ENCODE measurements at places on chromosomes 5 and 9.

DNA sequence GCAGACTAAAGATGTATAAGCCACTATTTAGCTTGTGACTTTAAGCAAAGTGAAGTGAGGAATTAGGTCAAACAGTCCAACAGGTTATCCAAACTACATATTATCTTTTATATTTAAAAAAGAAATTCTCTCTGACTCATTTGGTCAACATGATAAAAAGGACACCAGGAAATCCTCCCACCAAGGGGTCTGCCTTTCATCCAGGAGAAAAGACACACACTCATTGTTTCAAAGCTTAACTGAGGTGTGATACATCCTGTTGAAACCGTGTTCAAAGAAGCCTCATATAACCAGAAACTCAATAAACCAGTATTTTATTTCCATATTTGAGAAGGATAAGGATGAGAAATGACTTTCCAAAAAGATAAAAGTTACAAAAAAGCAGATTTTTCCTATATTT lies 417.1 kb downstream of the HCN1 start:
- no peak for DNase-seq

DNA sequence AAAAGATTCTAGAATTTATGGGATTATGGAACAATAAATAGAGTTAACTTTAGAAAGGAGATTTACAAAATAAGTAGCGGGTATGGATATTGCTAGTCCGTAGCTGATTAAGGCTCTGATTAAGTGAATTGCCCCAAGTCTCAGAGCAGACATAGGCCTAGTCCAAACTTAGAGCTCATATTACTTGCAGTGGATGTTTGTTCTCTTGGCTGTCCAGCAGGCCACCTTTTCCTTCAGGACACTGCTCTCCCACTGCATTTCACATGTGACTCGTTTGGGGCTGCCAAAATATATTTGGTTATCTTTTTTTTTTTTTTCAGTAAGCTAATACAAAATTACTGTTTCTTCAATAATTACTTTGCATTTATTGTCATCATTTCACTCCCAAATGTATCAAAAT lies 76.6 kb downstream of the ARRDC3 start:
- no peak for DNase-seq

DNA sequence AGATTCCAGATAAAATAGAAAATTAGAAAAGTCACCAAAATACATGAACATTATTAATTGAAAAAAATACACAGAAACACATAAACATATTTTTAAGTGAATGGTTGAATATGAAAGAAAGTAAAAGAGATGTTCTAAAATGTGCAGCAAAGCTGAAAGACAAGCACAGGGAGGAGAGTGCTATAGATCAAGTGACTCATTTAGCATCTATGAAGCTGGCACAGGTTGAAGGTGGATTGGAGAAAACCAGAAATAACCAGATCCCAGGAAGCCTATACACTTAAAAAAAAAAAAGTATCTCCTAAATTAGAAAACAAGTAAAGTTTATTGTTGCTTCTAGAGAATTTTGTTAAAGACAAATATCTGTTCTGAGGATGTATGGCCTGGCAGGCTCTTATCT lies 338.9 kb downstream of the CDH12 start:
- no peak for DNase-seq

GRCh38 chr5:147388184-147389108 lies 121.4 kb downstream of the DPYSL3 start:
- DNase-seq = no peak

GRCh38 chr5:74535926-74536325 lies 104.6 kb downstream of the ENC1 start:
- DNase-seq = no peak

GRCh38 chr5:18772475-18772874 lies 1138.2 kb downstream of the TAF11L14 start:
- DNase-seq = no peak

- peak; percentile 22 for DNase-seq
Measured at GRCh38 chr9:36748322-36748899, 175.7 kb downstream of the MELK start.

DNA sequence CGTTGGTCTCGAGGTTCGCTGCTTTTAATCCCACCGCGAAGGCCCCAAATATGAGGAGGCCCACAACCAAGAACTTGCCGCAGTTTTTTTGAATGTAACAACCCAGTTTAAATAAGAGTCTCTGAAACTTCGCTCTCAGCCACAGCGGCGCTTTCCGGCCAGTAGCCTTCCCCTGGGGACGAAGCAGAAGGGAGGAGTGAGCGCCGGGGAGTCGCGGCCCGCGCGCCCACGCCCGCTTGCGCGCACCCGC lies 10.4 kb downstream of the PTCH1 start:
- DNase-seq = no peak

GRCh38 chr9:94656200-94656599 lies 16.9 kb upstream of the FBP1 start:
- no peak for DNase-seq

DNA sequence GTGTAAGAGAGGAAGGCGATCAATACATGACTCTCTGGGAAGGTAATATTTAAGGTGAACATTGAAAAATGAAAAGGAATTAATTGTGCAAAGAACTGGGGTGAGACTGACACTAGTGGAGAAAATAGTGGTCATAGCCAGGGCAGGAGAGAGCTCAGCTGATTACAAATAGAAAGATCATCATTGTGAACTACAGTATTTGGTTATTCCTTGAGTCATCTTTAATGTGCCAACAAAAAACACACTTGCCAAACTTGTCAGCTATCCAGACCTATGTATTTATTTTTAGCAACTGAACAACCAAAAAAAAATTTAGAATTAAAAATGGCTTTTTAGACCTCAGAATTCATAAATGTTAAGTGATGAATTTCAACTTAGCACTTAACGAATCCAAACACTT lies 749.8 kb upstream of the CDH9 start:
- DNase-seq = no peak

DNA sequence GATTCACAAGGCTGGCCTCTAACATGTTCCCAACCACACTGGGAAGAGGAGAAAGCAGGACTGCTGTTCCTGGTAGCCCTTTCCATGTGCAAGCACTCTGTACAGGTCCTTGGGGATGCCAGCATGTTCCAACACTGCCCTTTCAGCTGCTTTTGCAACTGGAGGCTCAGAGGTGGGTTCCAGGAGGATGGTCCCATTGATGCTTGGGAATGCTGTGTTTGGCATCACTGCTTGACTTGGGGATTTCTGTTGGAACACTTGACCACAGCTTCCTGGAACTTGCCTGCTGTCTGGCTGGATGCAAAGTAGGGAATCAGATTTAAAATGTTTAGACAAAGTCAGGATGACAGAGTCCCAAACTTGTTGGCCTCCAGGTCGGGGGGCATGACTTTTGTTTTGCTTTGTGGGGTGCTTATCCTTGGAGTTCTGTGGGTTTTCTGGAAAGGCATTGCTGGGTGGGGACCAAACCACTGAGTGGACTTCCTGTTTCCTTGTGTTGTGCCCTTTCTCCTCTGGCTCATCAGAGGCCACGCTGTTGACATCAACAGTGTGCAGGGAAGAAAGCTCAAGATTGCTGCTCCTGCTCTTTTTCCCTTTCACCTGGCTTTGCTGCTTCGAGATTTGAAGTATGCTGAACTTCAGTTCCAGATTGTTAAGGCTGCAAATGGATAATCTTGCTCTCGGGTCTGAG lies 148.5 kb upstream of the RPS23 start:
- no peak for DNase-seq

GRCh38 chr5:143008809-143009521 lies 238.8 kb downstream of the ARHGAP26 start:
- peak; percentile 76 for DNase-seq

DNA sequence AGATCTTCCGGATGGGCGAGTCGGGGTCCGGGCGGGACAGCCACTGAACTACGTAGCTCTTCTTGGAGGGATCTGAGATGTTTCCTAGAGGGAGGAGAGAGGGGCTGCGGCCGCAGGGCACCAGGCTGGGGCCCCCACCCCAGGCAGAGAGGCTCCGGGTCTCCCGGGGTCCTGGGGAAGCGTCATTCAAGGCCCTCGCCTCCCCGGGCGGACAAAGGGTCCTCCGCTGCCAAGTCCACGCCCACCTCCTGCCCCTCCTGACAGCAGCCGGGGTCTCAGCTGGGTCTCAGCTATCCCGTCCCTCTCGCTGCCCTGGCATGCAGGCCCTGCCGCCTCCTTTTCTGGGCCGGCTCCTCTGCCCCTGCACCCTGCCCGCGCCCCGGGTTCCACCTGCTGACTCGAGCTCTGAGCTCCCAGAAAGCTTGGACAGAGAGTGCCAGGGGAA lies 61.5 kb downstream of the ZNF354C start:
- DNase-seq = no peak

GRCh38 chr5:102581011-102581410 lies 82.2 kb upstream of the SLCO6A1 start:
- no peak for DNase-seq

All from stimulated activated CD4-positive, alpha-beta T cell treated with anti-CD3 and anti-CD28 coated beads, Interleukin-12 subunit alpha, Interleukin-12 subunit beta, amount 100 ng/mL, for 48 hours (primary cell).